ENCODE measurements at places on chromosomes 16 and 17.

GRCh38 chr17:59349178-59349577 lies 17.7 kb downstream of the YPEL2 start:
- DNase-seq: no peak

GRCh38 chr17:45021607-45022287 lies 29.7 kb downstream of the DCAKD start:
- DNase-seq: peak; percentile 77

DNA sequence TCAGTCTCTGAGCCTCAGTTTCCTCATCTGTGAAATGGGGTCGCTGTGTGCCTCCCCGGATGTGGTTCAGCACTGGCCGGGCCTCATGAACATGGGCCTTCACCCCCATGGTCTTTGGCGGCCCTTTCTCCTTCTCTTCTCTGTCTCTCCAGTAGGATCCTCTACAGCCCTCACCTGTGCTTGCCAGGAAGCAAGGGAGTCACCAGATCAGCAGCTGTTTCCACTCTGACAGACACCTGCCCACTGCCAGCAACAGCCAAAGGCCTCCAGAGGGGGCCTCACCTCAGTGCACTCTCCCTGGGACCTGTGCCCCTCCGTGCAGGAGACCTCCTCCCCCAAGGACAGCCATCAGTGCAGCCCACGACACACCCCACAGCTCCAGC lies 89.4 kb downstream of the C16orf78 start:
- no peak for DNase-seq

DNA sequence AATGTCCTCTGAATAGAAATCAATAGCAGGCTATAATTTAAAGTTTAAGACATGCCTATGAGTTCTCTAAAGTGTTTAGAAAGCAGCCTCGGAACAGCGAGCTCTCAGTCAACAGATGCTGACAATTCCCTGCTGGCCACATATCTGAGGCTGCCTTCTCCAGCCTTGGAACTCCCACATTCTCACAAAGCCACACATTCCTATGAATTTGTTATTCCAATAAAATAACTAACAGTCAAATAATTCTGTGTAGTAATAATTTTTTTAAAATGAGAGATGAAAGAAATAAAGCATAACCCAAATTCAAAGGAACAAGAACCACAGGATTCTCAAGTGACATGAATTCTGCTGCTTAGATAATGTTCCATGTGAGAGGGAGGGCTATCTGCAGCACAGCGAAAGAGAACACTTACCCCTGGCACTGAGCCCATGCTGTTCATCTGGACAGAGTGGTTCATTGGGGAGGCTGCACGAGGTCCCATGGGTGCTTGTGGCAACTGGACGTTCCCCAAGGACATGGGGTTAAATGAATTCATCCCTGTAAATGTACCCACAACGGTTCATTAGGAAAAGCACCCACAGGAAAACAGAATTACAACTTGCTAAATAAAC lies 56.9 kb upstream of the TRAP1 start:
- DNase-seq: no peak

GRCh38 chr16:725463-726187 lies 618 bp downstream of the CCDC78 start:
- DNase-seq: no peak

GRCh38 chr17:78653382-78653781 lies 76.2 kb upstream of the DNAH17 start:
- peak; percentile 55 for DNase-seq

GRCh38 chr17:4235372-4236279 lies 28.2 kb downstream of the ANKFY1 start:
- peak; percentile 40 for DNase-seq

DNA sequence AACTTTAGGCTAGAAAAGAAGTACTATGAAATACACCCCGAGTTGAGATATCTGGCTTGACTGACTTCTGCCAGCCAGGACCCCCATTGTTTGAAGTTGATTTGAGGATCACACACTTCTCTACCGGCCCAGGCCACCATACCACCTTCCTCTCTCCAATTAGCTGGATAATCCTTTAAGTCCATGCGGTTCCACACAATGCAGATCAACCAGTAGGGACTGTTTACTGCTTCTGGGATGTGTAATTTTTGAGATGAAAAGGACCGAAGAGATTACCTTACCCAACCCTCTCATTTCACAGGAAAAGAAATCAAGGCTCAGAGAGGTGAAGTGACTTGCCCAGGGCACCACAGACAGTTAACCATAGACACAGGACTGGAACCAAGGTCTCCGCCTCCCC lies 20.5 kb downstream of the ERN1 start:
- no peak for DNase-seq

DNA sequence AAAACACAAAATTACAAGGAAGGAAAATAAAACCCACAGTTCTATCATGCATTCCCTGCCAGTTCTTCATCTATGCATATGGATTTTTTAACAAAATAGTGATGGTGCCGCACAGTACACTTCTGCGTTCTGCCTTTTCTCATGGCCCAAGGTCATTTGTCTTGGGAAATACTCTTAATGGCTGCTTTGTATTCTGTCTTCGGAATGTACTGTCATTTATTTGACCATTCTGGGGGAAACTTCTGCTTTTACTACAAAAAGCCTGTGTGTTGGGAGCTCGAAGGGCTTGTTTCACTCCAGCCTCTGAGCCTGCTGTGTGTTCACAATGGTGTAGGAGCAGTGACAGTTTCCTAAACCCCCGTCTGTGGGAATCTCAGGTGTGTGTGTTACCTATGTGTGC lies 82.8 kb upstream of the SEC14L1 start:
- no peak for DNase-seq

- DNase-seq: no peak
These were observed 46.8 kb upstream of the BCAR1 start for GRCh38 chr16:75298267-75298666.

DNA sequence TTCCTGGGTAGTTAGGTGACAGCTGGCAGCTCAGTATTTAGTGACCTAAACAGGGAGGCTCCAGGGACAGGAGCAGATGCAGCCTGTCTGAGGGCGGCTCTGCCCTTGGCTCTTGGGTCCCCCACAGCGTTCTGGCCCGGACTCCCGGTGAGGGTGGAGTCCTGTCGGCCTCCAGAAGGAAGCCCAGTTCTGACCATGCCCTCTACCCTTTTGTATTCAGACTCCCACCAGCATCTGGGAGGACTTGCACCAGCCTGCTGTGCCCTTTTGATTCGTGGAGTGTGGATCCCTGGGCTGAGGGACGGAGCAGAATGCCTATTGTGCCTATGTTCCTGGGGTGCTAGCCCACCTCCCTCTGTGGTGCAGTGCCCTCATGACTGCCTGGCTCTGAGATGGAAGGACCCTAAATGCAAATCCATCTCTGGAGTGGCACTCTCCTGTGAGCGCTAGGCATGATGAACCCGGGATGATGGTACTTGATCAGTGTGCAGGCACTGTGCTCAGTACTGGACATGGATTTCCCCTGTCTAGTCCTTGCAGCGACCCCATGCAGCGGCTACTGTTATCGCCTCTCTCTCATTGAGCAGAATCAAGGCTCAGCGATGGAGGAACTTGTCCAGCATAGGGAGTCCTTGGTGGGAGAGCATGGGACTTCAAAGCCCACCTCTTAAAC lies 123.1 kb downstream of the SNX29 start:
- DNase-seq: no peak

DNA sequence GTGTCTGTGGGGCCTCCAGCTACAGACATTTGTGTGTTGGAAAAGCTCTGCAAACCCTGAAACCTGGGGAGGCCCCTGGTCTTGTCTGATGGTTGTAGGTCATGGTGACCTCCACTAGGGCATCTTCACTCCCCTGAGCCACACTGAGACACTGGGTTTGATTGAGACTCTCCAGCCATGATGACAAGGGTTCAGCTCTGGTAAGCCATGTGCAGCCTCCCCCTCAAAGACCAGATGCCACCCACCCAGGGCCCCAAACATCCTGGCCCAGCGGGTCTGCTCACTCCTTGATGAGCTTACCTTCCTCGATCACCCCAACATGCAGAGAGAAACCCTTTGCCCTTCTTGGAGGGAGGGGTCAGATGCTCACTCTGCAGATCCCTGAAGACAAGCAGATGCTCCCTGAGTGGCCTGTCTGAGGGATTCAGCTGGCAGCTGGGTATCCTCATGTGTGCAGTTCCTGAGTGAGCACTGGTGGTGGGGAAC lies 101.6 kb downstream of the METRNL start:
- DNase-seq: no peak
